ENCODE measurements at places on chromosomes 12 and 14. TPM values are rescaled to one million over a fixed set of nuclear protein-coding genes. Genes with fewer than 3 reads are reported as not detected.

Gene NFATC4
- 36.1 TPM for total RNA-seq

Gene ATG14
- total RNA-seq = 5.8 TPM

Gene RIPK3
- 0.65 TPM for total RNA-seq

Gene KLHL33
- total RNA-seq = not detected

Gene PDZRN4
- total RNA-seq = 0.08 TPM

Gene OR4E2
- not detected for total RNA-seq

Gene SERPINA6
- total RNA-seq = 0.13 TPM

Gene KRT2
- not detected for total RNA-seq

Gene NEDD1
- 26.2 TPM for total RNA-seq

Gene ASCL1
- not detected for total RNA-seq

Gene TRAFD1
- total RNA-seq = 76.7 TPM

Gene EXOC5
- total RNA-seq = 23.7 TPM

Gene FRS2
- 22.9 TPM for total RNA-seq

Gene HDAC7
- total RNA-seq = 47.4 TPM

Gene CLEC4C
- total RNA-seq = not detected

Gene TMEM229B
- not detected for total RNA-seq

Gene GYS2
- total RNA-seq = not detected

Gene STAT6
- 98.8 TPM for total RNA-seq

Gene LAG3
- not detected for total RNA-seq

Gene KCNK13
- 0.13 TPM for total RNA-seq

Gene DAO
- not detected for total RNA-seq

Gene ADAMTS20
- total RNA-seq = 0.24 TPM

Gene RSRC2
- total RNA-seq = 22.8 TPM

Gene DBX2
- not detected for total RNA-seq

Gene KRT71
- total RNA-seq = not detected

Gene KRT75
- not detected for total RNA-seq

Gene KRT81
- 0.64 TPM for total RNA-seq

Gene C12orf50
- total RNA-seq = not detected

Gene MYO1A
- not detected for total RNA-seq

Gene TMEM179
- total RNA-seq = not detected

Gene SERPINA10
- total RNA-seq = not detected

Gene RERG
- 0.26 TPM for total RNA-seq

Gene TDG
- total RNA-seq = 14.2 TPM

All from epithelial cell of alveolus of lung (primary cell).